ENCODE measurements at places on chromosomes 5 and 9. TPM values are rescaled to one million over a fixed set of nuclear protein-coding genes. Genes with fewer than 3 reads are reported as not detected.

Gene TLR4
- 10.8 TPM for total RNA-seq

Gene MAMDC4
- total RNA-seq, result 2.5 TPM

Gene ADAMTSL2
- total RNA-seq, result 3.3 TPM

Gene PCDHA9
- 18.6 TPM for total RNA-seq

Gene NAIP
- total RNA-seq, result 15.9 TPM

Gene CEP78
- 62.1 TPM for total RNA-seq

Gene S1PR3
- total RNA-seq, result 7.6 TPM

Gene FOXD1
- total RNA-seq, result 0.94 TPM

Gene RNF208
- 1.4 TPM for total RNA-seq

Gene DIRAS2
- 30.6 TPM for total RNA-seq

Gene SLC36A2
- not detected for total RNA-seq

Gene TRMT10B
- 4.8 TPM for total RNA-seq

Gene TRIM52
- 10.8 TPM for total RNA-seq

Gene NR2F1-AS1
- total RNA-seq, result 109 TPM

All from occipital lobe (tissue), 3 donors.